Activated CD8-positive, alpha-beta memory T cell treated with anti-CD3 and anti-CD28 coated beads for 48 hours (primary cell): ENCODE measurements at places on chromosomes 4 and X.

DNA sequence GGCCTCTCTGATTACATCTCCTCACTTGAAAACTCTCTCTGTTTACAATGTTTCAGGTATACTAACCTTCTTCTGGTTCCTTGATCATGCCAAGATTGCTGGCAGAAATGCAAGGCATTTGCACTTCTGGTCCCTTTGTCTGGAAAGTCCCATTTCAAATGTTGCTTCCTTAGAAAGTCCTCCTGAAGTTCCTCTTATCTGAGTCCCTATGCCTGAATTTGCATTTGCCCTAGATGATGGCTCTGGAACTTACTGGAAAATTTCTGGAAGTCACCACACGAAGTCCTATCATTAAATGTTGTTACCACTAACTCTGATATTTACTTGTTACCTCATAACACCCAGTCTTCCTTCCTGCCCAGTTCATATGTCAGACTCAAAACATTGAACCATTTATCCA is 176.4 kb downstream of the EFHC2 start:
- DNase-seq, result no peak

- DNase-seq, result no peak
Measured at GRCh38 chrX:111445485-111445884, 33.5 kb upstream of the DCX start.

DNA sequence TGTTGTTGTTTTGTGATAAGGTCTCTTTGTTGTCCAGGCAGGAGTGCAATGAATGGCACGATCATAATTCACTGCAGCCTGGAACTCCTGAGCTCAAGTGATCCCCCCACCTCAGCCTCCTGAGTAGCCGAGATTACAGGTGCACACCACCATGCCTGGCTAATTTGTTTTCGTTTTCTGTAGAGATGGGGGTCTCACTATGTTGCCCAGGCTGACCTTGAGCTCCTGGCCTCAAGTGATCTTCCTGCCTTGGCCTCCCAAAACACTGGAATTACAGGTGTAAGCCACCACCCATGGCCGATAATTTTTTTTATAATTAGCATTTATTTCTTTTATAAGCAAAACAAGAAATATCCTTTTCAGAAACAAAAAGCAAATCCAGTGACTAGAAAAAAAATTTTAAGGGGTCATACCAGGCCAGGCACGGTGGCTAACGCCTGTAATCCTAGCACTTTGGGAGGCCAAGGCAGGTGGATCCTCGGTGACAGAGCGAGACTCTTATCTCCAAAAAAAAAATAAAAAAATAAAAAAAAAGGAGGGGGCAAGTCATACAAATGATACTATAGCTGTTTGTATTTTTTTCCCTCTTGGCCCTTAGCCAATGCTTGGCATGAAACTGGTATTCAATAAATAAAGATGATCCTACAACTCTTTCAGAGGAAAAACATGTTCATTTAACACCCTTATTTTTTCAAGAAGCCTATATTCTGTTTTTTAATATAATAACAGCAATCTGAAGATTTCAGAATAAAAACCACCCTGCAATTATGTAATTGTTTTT is 3.4 kb downstream of the PLAC8 start:
- no peak for DNase-seq

- no peak for DNase-seq
Measured at GRCh38 chrX:121782976-121783375, 735.6 kb downstream of the GLUD2 start.

- DNase-seq, result no peak
Measured at GRCh38 chrX:43631841-43632240, 24.3 kb upstream of the MAOA start.

GRCh38 chrX:17564689-17565409 is 172.4 kb upstream of the SCML1 start:
- DNase-seq, result no peak

- DNase-seq, result no peak
Measured at GRCh38 chr4:87049508-87049907, 114.7 kb downstream of the AFF1 start.

GRCh38 chrX:151712253-151712652 is 3.6 kb upstream of the FATE1 start:
- DNase-seq, result no peak

DNA sequence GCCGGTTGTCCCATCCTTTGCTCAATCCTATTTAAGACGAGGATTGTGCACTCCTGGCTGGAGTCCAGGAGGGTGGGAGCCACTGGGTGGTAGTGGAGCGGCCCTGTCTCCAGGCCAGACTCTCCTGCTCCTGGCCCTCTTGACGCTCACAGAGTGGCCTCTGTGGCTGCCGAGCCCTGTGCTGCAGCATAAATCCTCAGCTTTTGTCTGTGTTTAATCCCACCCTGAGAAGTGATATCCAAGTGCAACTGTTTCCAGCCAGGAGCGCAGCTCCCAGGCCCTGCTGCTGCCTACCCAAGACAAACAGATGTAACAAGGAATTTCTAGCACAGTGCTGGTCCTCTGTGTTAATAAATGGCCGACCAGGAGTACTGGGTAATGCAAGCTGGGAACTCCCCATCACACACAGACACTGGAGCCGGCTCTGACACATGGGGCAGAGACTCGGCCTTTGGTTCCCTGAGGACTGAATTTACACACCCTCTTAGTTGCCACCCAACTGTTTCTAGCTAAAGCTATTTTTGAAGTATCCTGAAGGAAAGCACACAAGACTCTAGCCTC is 85.3 kb downstream of the GATB start:
- no peak for DNase-seq

- no peak for DNase-seq
Measured at GRCh38 chr4:41319553-41319952, 62.8 kb downstream of the UCHL1 start.

- DNase-seq, result no peak
Measured at GRCh38 chr4:186536285-186536684, 19.1 kb downstream of the MTNR1A start.

- DNase-seq, result no peak
Measured at GRCh38 chr4:91914176-91914804, 389.5 kb upstream of the GRID2 start.

DNA sequence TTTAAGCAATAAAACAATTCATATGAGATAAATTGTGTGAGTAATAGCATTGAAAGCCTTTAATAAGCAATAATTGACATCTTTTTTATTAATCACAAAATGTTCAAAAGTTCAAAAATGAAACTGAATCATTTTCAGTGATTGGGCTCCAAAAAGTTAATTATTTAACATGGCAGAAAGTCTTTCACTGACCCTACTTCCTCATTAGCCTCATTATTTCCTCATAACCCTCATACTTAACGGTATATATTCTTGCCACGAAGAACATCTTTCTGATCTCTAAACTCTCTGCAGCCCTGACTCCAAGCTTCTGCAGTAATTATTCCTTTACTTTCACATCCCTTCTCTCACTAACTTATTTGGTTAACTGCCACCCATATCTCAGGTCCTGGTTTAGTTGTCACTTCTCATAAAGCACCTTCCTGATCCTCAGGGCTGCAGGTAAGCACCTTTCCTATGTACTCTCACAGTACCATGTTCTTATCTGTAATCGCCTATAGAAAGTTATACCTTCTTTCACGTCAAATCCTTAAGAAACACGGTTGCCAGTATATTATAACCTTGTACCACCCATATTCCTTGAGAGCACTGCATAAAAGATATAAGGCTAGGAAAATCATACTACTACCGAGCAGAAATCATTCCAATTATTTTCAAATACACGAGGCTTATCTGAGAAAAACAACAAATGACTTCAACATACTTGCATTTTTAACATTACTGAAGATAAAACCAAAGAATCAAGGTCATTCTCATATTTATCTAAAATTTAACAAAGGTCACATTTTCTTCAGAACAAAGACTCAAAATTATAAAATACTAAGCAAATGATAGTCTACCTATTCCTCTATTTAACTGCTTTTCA is 72.2 kb downstream of the PPP3CA start:
- no peak for DNase-seq

DNA sequence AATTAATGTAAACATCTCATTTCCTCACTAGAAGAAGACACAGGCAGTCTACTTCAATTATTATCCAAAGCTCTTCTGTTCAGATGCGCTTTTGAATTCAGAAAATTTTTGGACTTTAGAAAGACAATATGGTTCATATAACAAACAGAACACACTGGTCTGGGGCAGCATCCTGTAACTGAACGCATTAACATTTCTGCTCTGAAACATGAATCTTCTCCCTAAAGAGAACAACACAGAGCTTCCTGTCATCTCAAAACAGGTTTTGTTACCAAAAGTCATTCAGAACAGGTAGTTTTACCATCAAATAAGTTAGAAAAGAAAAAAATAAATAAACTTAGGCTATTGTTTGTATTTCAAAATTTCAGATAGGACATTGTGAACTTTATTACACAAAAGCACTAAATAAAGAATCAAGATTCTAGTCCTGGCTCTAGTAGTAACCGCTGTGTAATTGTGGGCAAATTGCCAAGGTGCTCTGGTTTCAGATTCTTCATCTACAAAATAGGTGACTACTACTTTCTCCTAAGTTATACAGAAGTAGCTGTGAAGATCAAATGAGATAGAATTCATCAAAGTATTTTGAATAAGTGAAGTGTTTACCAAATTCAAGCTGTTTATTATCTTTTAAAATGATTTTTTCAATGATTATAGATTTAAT is 252.3 kb upstream of the RASGEF1B start:
- no peak for DNase-seq

GRCh38 chr4:174119830-174120229 is 163.6 kb downstream of the FBXO8 start:
- DNase-seq, result no peak

DNA sequence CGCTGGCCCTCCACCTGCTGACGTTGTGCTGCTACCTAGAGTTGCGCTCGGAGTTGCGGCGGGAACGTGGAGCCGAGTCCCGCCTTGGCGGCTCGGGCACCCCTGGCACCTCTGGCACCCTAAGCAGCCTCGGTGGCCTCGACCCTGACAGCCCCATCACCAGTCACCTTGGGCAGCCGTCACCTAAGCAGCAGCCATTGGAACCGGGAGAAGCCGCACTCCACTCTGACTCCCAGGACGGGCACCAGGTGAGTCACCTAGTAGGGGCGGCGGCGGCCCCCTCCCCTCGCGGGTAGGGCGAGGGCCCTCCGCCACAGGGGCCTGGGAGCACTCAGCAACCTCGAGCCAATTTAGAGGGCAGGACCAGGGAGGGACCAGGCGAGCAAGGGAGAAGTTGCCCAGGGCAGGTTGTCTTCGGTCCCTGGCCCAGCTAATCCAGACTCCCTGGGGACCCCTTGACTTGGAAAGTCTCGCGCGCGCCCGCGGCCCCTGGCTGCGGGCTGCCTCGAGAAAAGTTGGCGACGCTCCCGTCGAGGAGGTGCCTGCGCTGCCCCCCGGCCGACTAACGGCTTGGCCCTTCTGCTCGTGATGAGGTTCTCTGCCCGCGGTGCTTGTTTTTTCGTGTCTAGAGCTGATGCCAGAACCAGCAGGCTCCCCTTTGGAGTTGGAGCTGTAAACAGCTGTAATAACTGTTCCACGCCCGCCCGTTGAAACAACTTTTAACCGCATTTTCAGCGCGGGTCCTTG is 717 bp downstream of the EDA start:
- DNase-seq, result no peak

GRCh38 chr4:37503261-37503660 is 182.9 kb downstream of the RELL1 start:
- no peak for DNase-seq

DNA sequence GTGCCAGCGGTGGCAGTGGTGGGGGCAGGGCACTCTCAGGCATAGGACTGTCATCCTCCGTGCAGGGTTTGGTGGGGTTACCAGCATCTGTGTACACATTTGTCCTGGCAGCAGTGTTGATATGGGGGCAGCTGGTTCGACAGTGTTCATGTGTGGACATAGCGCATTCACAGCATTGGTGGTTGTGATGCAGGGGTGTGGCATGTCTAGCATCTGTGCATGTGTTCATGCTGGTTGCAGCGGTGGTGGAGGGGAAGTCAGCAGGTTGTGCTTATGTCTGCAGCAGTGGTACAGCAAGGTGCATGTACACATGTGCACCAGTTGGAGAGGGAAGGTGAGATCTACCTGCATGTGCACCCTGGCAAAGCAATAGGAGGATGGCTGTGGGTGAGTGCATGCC is 75.3 kb upstream of the ZXDB start:
- no peak for DNase-seq

- DNase-seq, result no peak
Measured at GRCh38 chr4:14125375-14126129, 498.0 kb upstream of the BOD1L1 start.

DNA sequence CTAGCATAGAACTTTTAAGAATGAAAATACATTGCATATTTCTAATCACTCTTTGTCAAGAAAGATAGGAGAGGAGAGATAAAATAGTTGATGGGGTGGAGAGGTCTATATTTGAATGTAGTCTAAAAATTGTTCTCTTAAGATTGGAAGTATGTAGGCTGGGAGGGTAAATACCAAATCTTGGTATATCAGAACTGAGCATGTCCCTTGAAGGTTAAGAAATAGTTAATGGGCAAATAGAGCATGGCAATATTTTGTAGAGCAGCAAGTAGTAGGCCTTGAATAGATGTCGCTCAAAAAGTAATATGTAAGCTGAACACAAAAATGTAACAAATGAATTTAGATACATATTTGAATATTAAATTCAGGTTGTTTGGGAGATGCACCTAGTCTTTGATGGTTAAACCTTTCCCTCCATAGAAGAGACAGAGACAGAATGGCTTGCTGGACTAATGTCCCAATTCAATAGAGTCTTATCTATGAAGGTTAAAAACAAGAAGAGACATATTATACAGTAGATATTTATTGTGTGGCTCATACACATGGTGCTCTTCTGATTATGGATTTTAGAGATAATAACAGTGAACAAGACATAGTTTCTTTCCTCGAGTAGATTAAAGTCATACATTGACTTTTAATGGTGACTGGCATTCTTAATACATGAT is 12.5 kb downstream of the ALB start:
- DNase-seq, result no peak

DNA sequence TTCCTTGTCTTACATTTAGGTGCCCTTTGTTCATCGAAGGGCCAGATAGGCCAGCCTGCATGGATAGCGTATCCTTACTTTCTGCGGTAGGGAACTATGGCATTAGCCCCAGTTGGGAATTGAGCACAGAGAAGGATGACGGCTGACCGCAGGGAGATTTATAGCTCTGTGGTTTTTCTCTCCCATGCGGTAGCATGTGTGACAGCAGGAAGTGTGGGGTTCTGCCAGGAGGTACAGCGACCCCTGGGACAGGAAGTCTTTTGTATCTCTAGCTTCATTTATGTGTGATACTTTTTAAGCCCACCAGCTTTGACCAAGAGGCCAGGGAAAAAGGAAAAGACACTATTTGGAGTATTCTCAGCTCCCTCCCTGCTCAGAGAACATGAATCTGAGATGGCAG is 33.1 kb downstream of the GAB3 start:
- DNase-seq, result no peak

- no peak for DNase-seq
Measured at GRCh38 chrX:68203211-68203610, 230.1 kb downstream of the OPHN1 start.

DNA sequence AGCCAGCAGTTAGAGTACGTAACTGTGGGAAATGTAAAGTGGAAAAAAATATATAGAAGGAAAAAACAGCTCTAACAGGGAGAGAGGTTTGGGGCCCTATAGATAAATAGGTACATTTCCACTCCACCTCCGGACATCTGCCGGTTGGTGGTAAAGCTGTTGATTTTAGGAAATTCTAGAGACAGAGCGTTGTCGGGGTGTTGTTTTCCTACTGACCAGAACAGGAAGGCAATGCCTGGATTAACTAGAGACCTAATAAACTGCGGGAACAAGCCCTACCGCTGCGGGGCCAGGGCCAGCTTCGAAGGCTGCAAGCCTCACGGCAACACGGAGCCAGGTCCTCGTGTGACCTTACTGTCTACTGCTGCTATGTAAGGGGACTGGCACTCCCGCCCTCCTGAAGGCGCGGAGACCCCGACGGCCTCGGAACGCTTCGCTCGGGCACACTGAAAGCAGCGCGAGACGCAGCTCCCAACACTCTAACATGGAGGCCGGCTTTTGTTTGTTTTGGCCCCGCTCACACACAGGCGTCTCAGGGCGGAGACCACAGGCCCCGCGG is 702 bp upstream of the CDKN2AIP start:
- DNase-seq, result no peak
